Spleen (tissue), 13 donors: ENCODE measurements at places on chromosomes 7 and 10. TPM values are rescaled to one million over a fixed set of nuclear protein-coding genes. Genes with fewer than 3 reads are reported as not detected.

The CDK1 gene
- total RNA-seq = 22.7 TPM

The AKR1E2 gene
- total RNA-seq = 10.6 TPM

DNA sequence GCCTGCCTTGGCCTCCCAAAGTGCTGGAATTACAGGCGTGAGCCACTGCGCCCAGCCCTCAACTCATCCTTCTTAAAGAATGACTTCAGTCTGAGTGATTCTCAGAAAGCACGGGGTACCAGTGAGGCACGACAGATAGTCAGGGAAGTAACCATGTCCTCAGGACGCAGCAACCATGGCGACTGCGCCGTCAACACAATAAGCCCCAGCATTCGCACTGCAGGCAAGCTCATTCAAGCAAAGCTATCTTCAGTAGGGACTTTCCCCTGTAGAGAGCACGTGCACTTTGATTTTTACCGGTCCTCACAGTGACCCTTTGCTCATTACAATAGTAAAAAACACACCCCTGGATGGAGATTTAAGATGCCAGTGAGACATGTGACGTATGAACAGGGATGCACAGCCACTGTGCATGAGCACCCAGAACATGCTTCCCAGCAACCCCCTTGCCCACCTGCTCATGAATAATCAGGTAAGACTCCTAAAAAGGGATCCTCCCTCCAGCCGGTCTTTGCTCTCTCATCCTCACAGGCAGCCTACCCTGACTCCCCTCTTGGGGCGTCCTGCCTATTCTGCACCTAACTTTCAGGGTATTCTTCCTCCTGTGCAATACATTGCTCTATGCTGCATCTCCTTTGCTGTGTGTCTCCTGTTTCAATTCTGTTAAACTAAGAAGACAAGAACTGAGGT, 9.1 kb downstream of the WDR86 start:
- H3K4me3 ChIP-seq = no peak overlapping the region
- peaks cover 23% of the 10 kb centered on the region for H3K4me1 ChIP-seq
- H3K27ac ChIP-seq = no peak overlapping the region
- no peaks in the 10 kb centered on the region for H3K36me3 ChIP-seq
- peak; percentile 84 for DNase-seq

GRCh38 chr7:8260871-8261694, 884 bp downstream of the ICA1 start:
- DNase-seq = peak; percentile 85
- peak overlapping the region; percentile 68 for H3K4me3 ChIP-seq
- no peaks in the 10 kb centered on the region for H3K36me3 ChIP-seq
- H3K27me3 ChIP-seq = peaks cover 64% of the 10 kb centered on the region

- no peaks in the 10 kb centered on the region for H3K36me3 ChIP-seq
- H3K4me1 ChIP-seq = no peaks in the 10 kb centered on the region
- H3K4me3 ChIP-seq = no peak overlapping the region
Measured at GRCh38 chr7:218896-219580, 26.7 kb downstream of the FAM20C start.

- H3K4me3 ChIP-seq = no peak overlapping the region
- H3K36me3 ChIP-seq = no peaks in the 10 kb centered on the region
- peaks cover 17% of the 10 kb centered on the region for H3K4me1 ChIP-seq
- peak overlapping the region; percentile 4 for H3K27ac ChIP-seq
- DNase-seq = no peak
Measured at GRCh38 chr7:140609646-140610045, 31.0 kb downstream of the DENND2A start.

GRCh38 chr7:151876899-151877777, at the start of gene PRKAG2:
PRKAG2 (minus strand) TSS chr7:151877115; CDS start chr7:151876620, 495 bp downstream.
- H3K27me3 ChIP-seq = no peaks in the 10 kb centered on the region
- H3K4me3 ChIP-seq = peak within 1 kb of the TSS; percentile 93
- H3K36me3 ChIP-seq = no peaks in the 10 kb centered on the region
- peak within 1 kb of the TSS; percentile 75 for H3K27ac ChIP-seq
- DNase-seq = peak; percentile 93
